ENCODE measurements at places on chromosomes 2 and 18.

DNA sequence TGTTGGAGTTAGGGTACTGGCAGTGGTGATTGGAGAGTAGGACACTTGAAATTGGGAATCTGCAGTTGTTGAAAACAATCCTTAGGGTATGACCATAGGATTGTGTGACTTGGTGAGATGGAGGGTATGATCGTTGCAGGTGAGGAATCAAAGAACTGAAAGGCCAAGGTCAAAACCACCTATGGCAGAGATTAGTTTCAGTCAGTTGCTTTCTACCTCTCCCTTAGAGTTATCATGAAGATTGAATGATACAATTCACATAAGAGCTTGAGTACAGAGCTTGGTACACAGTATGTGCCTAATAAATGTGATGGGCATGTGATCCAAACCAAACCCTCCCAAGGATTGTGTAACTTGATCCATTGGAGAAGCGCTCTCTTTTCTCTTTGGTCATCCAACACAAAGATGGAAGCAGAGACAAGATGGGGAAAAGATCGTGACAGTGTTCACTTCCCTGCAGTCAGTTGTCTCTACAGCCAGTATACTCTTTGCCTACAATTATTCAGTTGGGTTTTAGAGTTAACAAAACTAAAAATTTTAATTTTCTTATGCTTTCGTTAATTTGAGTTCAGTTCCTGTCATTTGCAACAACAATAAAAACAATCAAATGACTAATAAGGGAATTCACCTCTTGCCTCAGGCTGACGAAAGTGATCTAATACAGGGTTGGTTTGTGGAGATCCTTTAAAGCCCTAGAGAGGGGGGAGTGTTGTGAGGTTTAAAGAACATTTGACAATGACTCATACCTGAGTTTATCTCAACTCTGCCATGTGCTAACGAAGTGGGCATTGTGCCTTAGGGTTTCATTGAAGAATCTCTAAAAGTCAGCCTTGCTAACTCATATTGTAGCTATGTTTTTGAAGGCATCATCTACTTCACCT is 14.8 kb upstream of the SMAD2 start:
- DNase-seq: no peak

- DNase-seq: no peak
Measured at GRCh38 chr18:22026362-22026761, 143.0 kb upstream of the GATA6 start.

GRCh38 chr2:239828192-239828972 is 196.8 kb downstream of the NDUFA10 start:
- DNase-seq: no peak

DNA sequence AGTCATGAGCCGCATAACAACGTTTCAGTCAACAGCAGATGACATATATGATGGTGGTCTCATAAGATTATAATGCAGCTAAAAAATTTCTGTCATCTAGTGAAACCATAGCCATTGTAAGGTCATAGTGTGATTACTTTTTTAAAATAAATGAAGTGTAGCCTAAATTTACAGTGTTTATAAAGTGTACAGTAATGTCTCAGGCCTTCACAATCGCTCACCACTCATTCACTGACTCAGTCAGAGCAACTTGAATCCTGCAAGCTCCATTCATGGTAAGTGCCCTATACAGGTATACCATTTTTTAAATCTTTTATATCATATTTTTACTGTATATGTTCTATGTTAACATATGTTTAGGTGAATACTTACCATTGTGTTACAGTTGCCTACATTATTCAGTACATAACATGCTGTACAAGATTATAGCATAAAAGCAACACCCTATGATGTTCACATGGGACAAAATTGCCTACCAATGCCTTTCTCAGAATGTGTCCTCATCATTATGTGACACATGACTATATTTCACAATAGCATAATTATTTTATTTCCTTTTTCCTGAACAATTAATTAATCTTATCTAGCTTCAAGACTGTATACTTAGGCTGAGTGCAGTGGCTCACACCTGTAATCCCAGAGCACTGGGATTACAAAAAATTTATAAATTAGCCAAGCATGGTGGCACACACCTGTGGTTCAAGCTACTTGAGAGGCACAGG is 1115.9 kb upstream of the ZEB2 start:
- DNase-seq: no peak

- DNase-seq: no peak
Measured at GRCh38 chr2:180829836-180830235, 150.6 kb upstream of the UBE2E3 start.

GRCh38 chr2:98281607-98282006 is 64.6 kb upstream of the CNGA3 start:
- DNase-seq: no peak

DNA sequence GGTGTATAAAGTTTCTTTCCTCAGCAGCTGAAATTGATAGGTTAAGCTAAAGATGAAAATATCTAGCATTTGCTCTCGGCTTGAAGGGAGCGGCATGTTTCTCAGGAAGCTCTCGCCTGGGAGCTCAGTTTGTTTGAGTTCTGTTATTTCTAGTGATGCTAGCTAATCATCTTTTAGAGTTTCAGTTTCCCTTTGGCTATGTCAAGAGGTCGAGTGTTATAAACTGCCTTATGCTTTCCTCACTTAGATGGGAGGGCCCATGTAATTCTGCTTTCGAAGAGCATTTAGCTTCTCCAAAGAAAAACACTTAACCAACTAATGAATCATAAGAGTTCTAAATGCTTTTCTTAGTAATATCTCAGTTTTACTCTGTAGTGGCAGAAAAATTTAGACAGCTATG is 33.6 kb downstream of the PLCL1 start:
- no peak for DNase-seq

DNA sequence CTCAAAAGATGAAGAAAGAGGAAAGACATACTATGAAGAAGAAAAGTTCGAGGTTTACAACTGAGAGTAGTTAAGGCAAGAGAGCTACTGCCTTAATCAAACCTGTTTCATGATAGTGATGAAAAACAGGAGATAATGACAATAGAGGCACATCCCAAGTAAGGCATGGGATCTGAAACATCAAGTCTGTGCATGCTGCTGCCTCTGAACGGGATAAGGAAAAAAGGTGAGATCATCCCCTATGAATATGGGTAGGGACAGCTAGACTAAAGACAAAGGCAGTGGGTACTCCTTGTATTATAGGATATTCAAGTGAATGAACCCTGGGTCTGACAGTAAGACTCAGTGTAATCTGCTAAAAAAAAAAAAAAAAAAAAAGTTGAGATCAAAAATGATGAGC is 3.0 kb downstream of the EXOC6B start:
- no peak for DNase-seq

DNA sequence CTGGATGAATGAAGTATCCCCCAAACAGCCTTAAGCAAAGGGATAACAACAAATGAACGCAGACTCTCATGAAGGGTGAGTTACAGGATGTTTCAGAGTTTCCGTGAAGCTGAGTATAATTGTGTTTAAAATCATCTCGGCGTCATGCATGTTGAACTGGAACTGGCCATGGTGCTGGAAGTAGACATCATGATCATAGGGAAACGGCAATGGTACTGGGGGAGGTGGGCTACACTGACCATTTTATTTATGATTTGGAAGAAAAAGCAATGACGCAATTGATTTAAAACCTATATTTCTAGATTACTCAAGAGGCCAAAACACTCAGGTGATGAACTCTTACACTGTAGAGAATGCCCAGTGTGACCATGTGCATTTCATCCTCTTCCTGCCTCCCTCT is 387.9 kb upstream of the MYT1L start:
- no peak for DNase-seq

- no peak for DNase-seq
Measured at GRCh38 chr2:64157792-64158191, 13.6 kb upstream of the PELI1 start.

GRCh38 chr2:86194751-86195054 is 559 bp downstream of the IMMT start:
- DNase-seq: no peak

DNA sequence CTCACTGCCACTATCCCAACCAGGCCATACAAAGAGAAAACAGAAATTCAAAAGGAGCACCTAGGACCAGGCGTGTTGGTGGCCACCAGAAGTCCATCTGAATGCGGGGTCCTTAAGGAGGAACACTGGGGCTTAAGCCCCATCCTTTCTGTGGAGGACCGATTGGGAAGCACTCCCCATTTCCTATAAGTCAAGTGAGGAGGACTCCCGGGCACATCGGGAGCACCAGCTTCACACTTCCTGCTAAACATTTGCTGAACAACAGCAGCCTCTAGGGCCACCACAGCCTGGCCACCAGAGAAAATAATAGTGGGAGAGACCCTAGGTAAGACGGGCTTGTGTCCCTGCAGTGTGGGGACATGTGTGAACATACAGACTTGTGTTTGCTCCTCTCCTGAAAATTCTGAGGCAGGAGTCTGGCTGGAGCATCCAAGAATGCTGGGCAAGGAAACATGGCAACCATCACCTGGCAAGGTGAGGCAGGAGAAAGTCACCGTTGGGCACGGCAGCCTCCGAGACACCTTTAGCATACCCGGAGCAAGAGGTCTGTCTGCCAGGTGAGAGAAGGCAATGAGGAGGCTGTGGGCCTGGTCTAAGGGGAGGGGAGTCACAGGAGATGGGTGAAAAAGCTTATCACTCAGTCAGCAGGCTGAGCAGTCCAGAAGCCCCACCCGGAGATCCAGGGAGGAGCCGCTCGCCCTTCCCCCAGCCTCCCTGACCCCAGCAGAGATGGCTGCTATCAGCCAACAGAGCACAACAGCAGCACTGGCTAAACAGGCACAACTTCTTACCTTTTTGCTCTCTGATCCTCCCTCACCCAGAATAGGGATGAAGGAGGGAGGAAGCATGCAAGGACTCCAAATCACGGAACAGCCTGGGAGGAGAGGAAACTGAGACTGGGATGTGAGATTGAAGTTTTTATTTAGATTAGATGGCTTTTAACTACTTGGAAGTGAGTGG is 282.3 kb downstream of the EIPR1 start:
- no peak for DNase-seq

GRCh38 chr18:62612776-62613175 is 90.0 kb downstream of the ZCCHC2 start:
- no peak for DNase-seq

DNA sequence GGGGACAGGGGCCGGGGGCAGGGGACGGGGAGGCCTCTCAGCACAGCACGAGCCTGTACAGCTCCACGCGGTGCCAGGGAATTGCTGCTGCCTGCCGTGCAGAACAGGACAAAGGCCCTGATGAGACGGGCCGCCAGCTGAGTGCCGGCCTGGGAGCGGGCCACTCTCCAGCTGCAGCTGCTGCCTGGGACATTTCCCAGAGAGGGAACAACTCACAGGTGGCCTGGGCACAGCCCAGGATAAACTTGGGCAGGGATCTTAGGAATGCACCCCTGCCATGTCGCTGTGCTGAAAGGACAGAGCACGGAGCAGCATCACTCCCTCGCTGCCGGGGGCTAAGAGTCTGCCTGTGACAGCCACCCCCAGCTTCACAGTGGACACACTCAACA is 38.8 kb downstream of the CENPO start:
- no peak for DNase-seq

DNA sequence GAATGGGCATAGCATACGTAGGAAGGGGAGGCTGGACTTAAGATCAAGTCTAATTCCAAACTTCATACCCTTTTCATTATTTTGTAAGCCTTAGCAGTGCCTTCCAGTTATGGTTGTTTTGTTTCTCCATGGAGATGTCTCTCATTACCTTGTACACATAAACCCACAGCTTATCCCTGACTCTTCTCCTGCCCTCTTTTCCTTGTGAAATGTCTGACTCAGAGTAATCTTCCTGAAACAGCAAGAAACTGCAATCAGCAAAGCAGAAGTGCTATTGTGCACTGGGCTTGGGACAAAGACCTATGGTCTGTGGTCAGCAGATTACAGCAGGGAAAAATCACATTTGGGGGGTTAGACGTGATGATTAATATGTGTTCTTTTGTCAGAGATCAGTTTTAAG is 176.7 kb downstream of the IKZF2 start:
- no peak for DNase-seq

DNA sequence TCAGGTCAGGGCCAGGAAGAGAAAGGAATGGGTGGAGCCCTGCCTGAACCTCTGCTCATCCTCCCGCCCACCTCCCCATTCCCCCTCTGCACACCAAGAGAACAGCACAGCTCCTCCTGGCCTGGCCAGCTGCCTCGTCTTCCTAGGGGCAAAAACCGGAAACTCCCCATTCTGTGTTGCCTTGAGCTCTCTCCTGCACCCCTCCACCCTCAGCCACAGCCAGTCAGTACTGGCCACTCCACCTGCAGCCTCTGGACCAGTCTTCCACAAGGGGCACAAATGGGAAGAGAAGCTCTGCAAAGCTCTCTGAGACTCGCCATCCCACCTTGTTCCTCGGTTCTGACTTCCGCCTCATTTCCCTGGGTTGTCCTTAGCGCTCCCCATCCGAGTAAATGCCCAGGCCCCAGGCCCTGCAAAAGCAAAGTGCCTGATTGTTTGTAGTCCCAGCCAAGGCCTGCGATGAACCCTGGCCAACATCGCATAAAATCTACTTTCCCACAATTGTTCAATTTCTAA is 39.3 kb upstream of the SLC35G4 start:
- DNase-seq: no peak

- DNase-seq: no peak
Measured at GRCh38 chr2:174568425-174568824, 29.2 kb downstream of the WIPF1 start.

DNA sequence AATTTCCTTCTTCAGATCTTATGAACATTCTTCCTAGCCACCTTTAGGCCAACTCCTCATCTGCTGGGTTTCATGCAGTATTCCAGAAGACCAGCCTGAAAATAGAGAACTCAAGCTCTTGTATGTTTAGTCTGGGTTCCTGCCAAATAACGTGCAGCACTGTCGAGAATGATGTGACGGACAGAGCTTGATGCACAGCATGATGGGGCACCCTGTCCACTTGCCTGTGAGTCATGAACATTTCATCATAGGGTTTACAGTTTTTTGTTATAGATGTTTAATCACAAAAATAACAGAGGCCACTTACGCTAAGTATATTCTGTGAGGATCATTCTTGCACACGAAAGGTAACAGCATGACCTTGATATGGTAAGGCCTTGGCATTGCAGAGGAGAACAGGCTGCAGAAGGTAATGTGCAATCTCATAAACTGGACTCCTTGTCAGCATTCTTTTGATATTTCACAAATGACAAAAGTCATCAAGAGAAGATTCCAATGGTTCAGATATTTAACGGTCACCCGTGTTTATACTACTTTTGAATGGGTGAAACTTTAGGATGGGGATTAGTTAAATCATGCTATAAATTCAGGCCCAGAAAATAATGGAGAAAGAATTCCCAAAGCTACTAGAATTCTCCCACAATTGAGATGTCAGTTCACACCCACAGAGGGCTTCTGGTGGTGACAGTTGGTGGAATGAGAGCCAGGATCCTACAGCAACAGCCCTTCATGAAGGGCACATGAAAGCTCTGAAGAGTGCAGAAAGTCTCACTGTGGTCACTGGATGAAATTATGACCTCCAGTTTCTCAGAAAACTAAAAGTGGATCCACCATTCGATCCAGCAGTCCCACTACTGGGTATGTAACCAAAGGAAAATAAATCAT is 396.1 kb upstream of the RAB12 start:
- no peak for DNase-seq

- DNase-seq: no peak
Measured at GRCh38 chr2:232328032-232328422, 50.5 kb upstream of the ALPP start.

- DNase-seq: no peak
Measured at GRCh38 chr18:31268985-31269406, 49.0 kb upstream of the DSG1 start.
